Dermis microvascular lymphatic vessel endothelial cell (primary cell): ENCODE measurements at places on chromosomes 11 and 22.
A peak's percentile ranks its signal among the peaks of the same experiment; 100 is the strongest.

- peak; percentile 61 for DNase-seq
Measured at GRCh38 chr11:44095506-44096359, at the start of gene EXT2. Gene EXT2 (plus strand): TSS chr11:44095678. CDS start chr11:44107713, 12,035 bp downstream.

GRCh38 chr11:587978-588380, 11.7 kb downstream of the PHRF1 start:
- no peak for DNase-seq

- DNase-seq: no peak
Measured at GRCh38 chr11:44875037-44875436, 75.6 kb downstream of the TP53I11 start.

DNA sequence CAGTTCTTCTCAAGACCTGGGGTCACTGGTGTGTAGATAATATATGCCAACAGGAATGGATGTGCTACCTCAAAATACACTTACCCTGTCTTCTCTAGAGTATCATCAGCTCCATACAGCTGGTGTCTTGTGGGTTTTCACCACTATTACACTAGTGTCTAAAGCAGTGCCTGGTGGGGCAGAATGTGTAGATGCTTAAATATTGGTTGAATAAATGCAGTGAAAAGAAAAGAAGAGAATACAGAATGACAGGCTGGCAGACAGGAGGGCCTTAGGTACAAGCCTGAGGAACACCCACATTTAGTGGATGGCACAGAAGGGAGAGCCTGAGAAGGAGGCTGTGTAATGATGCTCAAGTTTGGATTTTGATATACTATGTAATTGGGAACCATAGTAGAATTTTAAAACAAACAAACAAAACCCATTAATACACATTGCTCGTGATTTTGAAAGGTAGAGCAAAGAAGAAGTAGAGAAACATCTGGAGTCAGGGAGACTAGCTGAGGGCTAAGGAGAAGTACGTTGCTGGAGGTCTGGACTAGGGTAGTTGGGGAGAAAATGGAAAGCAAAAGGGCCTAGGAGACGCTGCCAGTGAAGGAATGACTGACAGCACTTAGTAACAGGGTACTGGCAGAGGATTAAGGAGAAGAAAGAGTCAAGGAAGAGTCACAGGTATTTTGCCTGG, 20.5 kb upstream of the RAG2 start:
- no peak for DNase-seq

DNA sequence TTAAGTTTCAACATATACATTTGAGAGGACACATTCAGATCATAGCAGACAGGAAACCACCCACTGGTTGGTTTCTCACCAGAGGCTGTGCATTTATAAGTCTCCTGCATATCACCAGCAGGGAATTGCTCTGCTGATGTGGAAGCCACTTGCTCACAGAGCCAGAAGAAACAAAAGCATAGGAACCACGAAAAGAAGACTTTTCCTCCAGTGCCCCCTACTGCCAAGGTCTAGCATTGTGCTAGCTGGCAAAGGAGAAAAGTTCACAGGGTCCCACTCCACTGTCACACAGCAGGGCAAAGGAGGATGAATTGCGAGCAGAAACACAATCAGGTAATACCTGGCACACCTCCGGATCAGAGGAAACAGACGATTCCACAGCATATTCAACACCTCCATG, 28.9 kb upstream of the ISX start:
- DNase-seq: no peak

- DNase-seq: no peak
Measured at GRCh38 chr22:50694099-50694605, 21.5 kb downstream of the SHANK3 start.

DNA sequence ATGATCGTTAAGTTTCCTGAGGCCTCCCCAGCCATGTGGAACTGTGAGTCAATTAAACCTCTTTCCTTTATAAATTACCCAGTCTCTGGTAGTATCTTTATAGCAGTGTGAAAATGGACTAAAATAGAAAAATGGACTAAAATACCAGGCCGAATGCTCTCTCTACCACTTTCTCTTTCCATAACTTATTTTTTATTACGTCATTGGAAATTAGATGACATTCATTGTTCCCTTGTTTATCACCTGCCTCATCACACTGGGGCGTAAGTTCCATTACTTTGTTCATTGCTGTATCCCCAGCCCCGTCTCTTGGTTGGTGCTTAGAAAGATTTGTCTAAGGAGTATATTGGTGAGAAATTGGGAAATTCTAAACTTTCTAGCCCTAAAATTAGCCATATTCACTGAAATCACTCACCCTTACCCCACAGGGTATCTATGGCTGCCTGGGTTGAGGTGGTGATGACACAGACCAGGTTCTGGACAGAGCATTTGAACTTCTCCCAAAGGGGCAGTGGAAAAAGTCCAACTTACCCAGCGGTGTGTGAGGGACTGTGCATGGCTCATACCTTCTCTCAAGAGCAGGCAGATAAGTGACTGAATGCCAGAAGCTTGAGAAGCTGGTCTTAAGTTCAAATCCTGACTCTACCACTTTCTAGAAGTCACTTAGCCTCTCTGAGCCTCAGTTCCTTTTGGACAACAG, 50.9 kb upstream of the TP53I11 start:
- DNase-seq: no peak

GRCh38 chr11:102188488-102188887, 78.2 kb downstream of the YAP1 start:
- no peak for DNase-seq

DNA sequence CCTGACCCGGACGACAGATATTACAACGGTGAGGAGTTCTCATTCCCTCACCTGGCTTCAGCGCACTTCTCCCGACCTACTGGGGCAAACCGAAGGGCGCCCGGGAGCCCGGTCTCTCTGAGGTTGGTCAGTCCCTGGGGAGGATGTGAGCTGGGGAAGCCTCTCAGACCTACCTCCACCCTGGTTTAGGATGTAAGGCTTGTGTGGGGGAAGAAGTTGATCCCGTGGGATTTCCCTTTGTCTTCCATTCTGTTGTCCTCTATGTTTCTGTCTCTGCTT, 12.3 kb downstream of the ROBO3 start:
- DNase-seq: no peak

- DNase-seq: no peak
Measured at GRCh38 chr22:38432264-38432663, 22.7 kb downstream of the KCNJ4 start.

DNA sequence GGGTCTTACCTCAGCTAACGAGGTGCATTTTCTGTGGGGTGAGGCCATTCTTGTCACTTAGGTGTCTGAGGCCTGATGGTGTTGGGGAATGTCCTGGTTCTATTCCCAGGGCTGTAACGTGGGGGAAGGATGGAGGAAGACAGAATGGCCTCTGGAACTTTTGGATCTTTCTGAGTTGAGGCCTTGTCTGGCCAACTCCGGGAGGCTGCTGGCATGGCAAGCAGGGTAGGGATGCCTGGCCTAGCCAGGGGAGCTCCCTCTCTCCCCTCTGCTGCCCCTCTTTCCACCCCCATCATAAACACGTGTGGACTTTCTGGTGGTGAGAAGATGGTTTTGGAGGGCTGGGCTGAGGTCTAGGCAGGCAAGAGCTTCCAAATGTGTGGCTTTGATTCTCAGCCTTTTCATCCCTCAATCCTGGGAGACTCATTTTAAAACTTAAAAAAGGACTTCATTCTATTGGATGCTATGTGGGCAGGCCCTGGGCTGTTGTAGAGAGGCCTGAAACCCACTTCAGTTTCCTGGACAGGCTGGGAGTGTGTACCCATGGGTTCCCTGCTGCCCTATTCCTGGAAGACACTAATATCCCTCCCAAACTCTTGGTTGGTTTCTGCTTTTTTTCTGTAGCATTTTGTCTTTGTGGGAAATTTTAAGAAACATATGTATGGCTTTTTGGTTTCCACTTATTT, 30.9 kb downstream of the ZBTB16 start:
- no peak for DNase-seq

GRCh38 chr22:27748751-27749191, 52.8 kb downstream of the MN1 start:
- no peak for DNase-seq
